CD4-positive, alpha-beta memory T cell (primary cell): ENCODE measurements at places on chromosomes 11 and 22.
A peak's percentile ranks its signal among the peaks of the same experiment; 100 is the strongest.

DNA sequence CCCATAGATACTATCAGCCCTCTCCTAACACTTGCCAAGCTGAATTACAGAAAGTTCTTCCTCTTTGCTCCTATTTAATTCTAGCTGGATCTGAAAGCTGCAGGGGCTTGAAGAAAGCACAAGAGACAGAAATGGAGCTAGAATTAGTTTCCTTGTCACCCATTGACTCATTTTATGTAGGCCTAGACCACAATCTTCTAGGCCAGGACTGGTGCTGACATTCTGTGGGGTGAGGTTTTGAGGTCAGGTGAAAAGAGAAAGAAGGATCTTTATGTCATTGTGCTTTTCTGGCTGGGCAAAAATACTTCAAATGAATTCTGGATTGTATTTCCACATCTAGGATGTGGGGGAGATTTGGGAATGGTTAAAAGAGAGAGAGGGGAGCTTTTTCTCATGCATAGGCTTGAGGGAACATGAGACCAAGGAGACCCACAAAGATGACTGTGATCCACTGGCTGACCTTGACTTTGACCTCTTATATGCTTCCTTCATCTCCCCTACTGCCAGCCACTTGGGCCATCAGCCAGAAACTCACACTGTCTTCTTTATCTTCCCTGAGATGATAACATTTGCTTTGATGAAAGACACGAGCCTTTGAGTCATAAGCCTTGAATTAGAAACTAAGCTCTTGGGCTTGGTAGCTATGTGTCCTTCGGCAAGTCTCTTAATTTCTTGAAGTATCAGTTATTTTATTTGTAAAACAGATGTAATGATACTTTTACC, 274.9 kb upstream of the CADM1 start:
- DNase-seq = no peak

GRCh38 chr22:29772170-29772641, 5.0 kb downstream of the UQCR10 start:
- DNase-seq = no peak

- DNase-seq = no peak
These were observed 67.3 kb upstream of the NUP50 start for GRCh38 chr22:45096256-45096907.

- DNase-seq = no peak
These were observed 1.4 kb downstream of the PRR14L start for GRCh38 chr22:31748490-31748889.

GRCh38 chr11:132427611-132428010, 1057.2 kb downstream of the NTM start:
- DNase-seq = no peak

- no peak for DNase-seq
These were observed 7.9 kb downstream of the SIDT2 start for GRCh38 chr11:117186431-117186761.

GRCh38 chr11:76800466-76801200, 17.5 kb downstream of the TSKU start:
- DNase-seq = no peak

- no peak for DNase-seq
These were observed 21.4 kb downstream of the PANX1 start for GRCh38 chr11:94150056-94150455.

- DNase-seq = peak; percentile 46
These were observed 1.5 kb downstream of the MAFF start for GRCh38 chr22:38203090-38203810.

- no peak for DNase-seq
These were observed 17.4 kb downstream of the SCN4B start for GRCh38 chr11:118135051-118135795.

DNA sequence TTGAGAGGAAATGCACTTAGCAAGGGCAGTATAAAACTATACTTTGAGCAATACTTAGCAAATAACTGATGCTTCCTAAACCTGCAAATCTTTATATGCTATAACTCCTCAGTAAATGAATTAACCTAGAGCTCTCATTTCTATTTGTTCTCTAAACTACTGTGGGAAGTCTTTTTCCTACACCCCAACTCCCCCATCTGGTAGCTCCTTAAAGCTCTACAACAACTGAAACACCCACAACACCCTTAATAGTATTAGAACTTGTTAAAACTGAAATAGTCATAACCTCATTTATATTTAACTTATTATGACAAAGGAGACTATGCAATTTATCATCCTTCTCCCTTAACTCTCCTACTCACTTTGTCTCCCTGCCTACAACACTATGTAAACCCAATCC, 43.4 kb downstream of the GUCY1A2 start:
- no peak for DNase-seq

- DNase-seq = peak; percentile 55
These were observed 32.3 kb downstream of the NEAT1 start for GRCh38 chr11:65454696-65455456.

GRCh38 chr11:56089697-56090096, 3.4 kb upstream of the OR8I2 start:
- DNase-seq = no peak

- DNase-seq = no peak
These were observed 36.9 kb downstream of the PPP2R1B start for GRCh38 chr11:111729071-111729830.

DNA sequence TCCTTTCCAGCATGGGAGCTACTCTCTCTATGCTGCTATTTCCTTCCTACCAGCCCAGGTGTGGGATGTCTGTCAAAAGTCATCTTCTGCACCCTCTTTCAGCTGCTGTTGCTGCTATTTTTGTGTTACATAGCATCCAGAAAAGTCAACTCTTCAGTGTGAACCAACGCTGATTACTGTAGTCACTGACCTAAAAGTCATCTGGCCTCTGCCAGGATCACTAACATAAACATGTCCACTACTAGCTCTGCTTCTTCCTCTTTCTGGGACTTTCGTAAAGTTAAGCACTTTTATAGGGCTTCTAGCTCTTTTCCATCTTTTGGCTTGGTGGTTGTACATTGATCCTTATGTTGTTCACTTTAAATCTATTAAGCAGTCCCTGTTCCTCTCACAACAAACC, 90.2 kb upstream of the CARD18 start:
- DNase-seq = no peak

DNA sequence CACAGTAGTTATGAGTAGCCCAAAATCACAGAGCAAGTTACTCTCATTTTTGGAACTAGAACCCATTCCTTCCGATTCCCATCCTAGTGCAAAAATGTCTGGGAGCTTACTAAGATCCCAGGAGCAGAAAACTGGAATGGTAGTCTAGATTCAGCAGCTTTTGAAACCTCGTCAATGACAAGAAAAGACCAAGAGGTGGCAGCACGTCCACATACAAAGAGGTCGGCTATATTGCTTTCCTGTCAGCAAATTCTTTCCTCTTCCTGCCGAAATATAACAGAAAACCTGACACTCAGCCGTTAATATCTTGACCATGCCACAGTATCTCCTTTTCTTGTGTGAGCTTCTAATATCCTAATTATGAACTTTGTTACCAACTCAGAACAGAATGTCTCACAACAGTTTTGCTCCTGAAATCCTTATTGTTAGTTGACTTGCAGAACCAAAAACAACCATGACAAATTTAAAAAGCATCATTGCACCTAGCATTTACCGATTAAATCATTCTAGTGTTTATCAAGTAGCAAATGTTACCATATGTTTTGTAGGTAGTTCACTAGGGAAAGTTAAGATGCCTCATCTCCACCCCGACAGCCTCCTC, 92.8 kb upstream of the OR9G4 start:
- DNase-seq = no peak

DNA sequence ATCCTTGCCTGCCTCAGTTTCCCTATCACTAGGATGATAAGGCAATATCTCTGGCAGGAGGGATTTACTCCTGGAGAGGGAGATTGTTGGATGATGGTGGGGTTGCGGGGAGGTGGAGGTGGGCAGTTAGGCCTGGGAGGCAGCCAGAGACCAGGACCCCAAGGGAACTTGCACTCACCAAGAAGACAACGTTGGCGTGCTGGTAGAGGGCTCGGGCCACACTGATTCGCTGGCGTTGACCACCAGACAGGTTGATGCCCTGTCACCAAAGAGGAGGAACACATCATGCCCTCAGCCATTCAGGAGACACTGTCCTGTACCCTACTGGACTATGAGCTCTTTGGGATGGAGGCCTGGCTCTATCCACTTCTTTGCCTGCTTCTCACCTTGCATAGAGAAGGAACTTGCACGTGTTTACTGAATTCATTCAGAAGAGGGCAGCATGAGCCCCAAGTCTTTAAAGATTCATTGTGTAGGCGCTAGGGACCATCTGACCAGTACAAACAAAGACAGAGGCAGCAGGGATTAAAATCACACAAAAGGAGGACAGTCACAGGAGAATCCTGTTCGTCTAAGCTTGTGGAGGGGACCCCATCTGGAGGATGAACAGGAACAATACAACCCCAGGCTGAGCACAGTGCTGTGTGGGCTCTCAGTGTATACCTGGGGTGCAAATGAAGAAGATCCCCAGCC, 24.2 kb upstream of the KCNJ11 start:
- DNase-seq = no peak

DNA sequence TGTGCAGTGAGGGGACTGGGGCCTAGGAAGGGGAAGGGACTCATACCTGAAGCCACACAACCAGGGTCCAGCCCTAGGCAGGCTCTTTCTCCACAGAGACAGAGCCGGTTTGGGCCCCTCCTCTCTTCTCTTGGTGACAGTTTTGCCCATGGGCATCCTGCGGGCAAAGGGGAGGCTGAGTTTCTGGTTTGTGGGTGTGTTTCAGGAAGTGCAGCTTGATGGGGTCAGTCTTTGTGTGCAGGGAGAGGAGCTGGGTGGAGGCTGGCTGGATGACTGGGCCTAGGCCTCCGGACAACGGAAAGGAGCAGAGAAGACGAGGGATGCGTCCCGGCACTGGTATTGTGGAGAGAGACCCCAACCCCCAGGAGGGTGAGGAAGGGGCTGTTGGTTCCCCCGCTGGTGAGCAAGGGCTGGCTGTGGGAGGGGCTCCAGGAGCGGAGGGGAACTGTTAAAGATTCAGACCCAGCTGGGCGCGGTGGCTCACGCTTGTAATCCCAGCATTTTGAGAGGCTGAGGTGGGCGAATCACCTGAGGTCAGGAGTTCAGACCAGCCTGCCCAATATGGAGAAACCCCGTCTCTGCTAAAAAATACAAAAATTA, 23.4 kb upstream of the CELSR1 start:
- no peak for DNase-seq

- DNase-seq = no peak
These were observed 111.3 kb downstream of the PLEKHA7 start for GRCh38 chr11:16902781-16903378.

DNA sequence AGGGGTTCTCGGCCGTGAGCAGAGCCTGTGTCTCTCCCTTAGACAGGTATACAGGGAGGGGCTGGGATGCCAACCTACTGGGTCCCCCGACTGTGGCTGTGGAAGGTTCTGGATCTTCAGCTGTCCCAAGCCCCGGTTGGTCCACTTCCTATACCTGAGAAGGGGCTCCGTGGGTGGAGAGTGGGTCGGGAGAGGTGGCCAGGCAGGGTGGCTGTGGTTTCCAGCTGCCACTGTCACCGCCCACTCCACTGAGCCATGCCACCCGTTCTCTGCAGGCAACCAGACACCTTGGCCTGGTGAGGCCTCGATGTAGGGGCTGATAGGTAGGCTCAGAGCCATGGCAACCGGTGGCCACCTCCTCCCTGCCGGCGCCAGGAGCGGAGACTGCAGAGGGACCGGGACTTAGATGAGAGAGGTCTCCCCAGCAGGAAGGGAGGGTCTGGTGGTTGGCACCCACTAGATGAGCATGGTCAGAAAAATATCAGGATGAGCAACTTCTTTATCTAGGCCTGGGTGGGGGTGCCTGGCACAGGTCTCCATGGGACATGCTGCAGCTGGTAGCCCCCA, 53.8 kb downstream of the TRIOBP start:
- DNase-seq = no peak

DNA sequence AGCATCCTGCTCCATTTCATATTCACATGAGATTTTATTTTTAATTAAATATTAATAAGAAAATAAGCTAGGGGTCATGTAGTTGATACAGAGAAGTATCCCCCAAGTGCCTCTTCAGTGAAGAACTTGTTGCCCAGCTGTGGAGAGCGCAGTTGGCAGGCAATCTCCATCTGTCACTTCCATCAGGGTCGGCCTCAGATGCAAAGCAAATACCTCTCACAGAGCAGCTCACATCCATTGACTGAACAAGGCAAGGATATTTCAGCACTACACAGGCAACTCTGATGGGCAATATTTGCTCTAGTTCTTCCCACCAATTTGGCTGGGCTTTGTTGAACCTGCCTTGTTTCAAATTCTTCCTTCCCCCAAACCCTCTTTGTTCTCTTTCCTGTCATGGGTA, 129.4 kb downstream of the NOX4 start:
- DNase-seq = no peak

- DNase-seq = no peak
These were observed 5.7 kb downstream of the EIF3L start for GRCh38 chr22:37854946-37855345.

GRCh38 chr11:112541140-112542046, 280.7 kb upstream of the PLET1 start:
- no peak for DNase-seq

GRCh38 chr22:32682990-32683389, 118.5 kb upstream of the TIMP3 start:
- no peak for DNase-seq

GRCh38 chr11:102017026-102017425, 30.2 kb upstream of the CFAP300 start:
- DNase-seq = no peak

DNA sequence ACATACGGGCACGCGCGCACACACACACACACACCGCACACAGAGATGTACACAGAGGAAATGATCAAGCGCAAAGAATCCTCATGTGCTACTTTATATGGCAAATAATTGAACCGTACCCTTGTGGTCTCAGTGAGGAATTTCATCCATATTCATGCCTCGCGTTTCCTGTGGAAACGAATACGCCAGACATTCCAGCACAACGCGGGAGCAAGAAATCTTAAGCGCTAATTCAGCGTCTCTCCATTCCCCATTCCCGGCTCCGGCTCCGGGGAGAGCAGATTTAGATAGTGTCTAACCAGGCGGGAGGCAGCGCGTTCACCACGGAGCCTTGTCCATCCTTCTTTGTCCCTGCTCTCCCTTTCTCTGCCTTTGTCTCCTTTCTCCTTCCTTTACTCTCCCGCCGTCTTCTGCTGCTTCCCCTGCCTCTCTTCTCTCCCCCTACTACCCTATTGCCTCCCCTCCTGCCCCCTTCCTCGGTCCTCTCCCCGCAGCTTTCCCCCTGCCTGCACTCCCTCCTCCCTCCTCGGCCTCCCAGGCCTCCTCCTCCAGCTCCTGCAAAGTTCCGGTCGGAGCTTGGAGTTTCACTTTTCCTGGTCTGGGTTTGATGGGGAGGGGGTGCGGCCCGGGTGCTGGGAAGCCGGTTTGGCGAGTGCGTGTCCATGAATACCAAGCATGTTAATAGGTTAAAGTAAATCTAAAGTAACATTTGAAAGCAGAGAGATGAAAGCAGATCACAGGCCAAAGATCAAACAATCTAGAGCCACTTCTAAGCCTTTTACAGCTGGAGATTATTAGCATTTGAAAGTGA, 579.3 kb downstream of the BUD13 start:
- no peak for DNase-seq

GRCh38 chr11:78377625-78378418, 39.8 kb downstream of the GAB2 start:
- DNase-seq = no peak

DNA sequence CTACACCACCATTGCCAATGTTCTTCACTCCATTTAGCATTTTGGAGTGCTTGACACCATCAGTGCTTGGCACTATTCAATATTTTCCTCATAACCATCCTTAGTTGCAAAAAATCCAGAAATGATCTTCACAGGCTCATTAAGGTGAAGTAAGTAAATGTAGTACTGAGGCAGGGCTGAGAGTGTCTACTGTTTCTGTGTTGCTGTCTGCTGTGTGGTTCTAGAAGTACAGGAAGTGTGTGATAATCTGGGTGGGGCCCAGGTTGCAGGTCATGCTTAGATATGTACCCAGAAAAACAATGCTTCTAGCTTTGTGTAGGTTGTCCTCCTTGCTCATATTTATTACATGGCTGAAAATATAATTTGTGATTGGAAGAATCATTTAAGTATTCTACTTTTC, 411.8 kb upstream of the CCDC179 start:
- no peak for DNase-seq
